ENCODE measurements at places on chromosomes 7 and 10. TPM values are rescaled to one million over a fixed set of nuclear protein-coding genes. Genes with fewer than 3 reads are reported as not detected.

GRCh38 chr7:130419658-130420057 is 21.2 kb downstream of the CEP41 start:
- DNase-seq: no peak

DNA sequence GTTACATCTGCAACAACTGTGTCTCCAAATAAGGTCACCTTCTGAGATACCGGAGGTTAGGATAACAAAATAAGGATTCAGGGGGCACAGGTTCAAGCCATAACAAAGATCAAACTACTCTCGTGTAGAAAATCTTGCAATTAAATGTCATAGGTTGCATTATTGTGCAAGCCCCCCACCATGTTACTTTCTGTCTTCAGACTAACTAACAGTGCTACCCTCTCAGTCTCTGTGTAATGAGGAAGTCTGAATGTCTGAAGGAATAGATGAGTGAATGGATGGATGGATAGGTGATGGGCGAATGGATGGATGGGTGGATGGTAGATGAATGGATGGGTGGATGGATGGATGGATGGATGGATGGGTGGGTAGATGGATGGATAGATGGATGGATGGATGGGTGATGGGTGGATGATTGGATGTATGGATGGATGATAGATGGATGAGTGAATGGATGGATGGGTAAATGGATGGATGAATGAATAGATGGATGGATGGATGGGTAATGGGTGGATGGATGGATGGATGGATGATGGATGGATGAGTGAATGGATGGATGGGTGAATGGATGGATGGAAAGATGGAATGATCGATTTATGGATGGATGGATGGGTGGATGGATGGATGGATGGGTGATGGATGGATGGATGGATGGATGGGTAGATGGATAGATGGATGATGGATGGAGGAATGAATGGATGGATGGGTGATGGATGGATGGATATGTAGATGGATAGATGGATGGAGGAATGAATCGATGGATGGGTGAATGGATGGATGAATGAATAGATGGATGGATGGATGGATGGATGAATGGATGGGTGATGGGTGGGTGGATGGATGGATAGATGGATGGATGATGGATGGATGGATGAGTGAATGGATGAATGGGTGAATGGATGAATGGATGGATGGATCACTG is 557.3 kb upstream of the FOXK1 start:
- DNase-seq: no peak

- no peak for DNase-seq
Observed at GRCh38 chr10:54620352-54620751, 180.7 kb downstream of the PCDH15 start.

DNA sequence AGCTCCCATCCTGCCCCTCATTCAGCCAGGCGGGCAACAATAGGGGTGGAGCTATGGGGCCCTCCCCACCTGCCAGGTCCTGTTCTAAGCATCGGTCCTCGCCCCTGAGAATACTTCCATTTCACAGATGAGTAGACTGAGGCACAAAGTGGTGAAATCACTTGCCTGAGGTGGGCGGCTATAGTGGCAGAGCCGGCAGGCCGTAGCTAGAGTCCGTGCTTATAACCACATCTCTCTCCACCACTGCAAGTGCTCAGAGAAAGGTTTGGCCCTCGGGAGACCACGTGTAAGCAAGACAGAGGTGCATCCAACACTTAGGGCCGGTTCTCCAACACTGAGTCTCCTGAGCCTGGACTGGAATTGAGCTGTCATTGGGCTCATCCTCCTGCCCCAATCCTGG is 145.8 kb upstream of the UNC5B start:
- no peak for DNase-seq

DNA sequence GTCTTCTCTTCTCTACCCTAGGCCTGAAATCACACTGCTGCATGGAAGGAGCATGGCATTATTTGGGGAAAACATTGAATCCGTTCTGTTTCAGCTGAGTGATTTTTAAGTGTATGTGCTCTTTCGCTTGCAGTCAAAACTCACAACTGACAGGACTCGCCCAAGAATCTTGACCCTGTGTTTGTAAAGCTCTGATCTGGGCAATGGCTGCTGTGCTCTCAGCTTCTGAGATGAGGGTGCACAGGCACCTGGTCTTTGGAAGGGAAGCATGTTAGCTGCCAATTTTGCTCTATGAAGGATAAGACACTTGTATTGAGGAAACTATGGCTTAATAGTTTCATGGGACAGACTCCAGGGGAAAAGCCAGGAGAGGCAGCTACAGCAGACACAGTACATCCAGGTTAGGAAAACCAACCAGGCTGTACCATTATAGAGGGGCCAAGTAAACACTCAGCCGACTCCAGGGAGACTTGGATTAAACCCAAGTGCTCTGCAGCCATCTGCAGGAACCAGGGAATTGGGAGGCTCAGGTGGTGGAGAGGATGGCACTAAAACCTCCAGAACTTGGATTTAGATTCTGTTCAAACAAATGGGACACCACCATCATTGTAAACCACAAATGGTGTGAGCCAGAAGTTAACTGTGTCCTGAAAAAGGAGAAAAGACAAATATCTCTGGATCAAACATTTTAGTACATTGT is 43.3 kb downstream of the LYZL1 start:
- no peak for DNase-seq

GRCh38 chr7:142468871-142469665 is 211.2 kb upstream of the PRSS58 start:
- DNase-seq: no peak

DNA sequence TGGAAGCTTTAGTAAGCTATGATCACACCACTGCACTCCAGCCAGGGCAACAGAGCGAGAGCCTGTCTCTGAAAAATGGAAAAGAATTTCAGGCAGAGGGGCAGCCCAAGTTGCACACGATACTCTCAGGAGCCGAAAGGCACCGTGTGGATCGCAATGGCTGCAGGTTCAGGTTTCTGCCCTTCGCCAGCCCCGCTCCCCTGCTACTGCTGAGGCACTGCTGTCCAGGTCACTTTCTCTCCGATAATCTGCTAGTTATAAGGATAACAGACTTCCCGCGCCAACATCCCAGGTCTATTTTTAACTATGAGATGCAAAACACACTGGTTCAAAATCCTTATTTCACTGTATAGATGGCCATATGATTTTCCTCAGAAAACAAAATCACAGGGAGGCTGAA is 11.1 kb downstream of the BEND7 start:
- DNase-seq: no peak

- DNase-seq: peak; percentile 89
Observed at GRCh38 chr10:112375721-112376395, 1.9 kb downstream of the ACSL5 start.

DNA sequence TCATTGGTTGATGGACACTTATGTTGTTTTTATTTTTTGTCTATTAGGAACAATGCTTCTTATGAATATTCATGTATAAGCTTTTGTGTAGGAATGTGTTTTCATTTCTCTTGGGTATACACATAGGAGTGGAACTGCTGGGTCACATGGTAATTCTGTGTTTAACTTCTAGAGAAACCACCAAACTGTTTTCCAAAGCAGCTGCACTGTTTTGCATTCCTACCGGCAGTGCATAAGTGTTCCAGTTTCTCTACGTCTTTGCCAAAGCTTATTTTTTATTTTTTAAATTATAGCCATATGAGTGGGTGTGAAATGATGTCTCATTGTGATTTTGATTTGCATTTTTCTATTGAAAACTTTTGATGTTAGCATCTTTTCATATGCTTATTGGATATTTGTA is 51.3 kb downstream of the ADK start:
- no peak for DNase-seq

- no peak for DNase-seq
Observed at GRCh38 chr7:48048113-48048512, 12.8 kb downstream of the C7orf57 start.

GRCh38 chr7:44580945-44581878 is 819 bp downstream of the TMED4 start:
- DNase-seq: no peak

DNA sequence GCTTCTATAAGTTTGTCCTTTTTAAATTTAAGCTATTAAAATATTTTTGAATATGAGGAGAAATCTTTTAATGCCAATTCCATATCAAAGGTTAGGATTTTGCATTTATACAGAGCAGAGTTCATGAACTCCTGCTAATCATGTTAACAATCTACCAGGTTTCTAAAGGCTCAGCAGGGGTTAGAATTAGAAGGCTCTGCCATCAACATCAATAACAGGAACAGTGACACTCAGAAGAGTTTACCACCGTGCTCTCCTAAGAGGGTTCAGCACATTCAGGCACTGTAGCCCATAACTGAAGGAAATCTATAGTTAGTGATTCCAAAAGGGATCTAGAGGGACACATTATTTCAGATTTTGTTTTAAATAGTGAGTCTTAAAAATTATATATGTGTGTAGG is 100.1 kb downstream of the HOXA1 start:
- no peak for DNase-seq

DNA sequence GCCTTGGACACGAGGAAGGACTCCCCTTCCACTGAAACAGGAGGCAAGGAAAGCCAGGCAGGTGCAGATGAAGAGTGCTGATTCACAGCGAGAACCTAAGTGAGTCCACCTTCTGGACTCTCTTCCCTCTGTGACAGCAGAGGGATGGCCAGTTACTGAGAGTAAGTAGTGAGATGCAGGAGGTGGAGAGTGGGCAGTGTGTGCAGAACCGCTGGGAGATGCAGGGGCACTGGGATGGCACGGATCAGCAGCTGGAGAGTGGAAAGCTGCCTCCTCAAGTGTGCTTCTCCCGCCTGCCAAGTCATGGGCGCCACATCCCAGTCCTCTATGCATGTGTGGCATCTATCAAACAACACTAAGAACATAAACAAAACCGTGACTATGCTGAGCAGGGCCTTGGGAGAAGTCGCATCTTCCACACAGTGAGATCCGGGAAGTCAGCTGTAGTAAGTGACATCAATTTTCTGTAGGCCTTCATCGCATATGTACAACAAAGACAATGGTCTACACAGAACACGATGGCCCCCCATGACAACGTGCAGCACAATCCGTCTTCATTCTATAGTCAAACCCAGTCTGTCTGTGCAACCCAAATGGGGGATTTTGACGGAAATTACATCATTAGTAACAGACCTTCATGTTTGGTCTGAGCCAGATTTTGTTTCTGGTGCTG is 217.4 kb upstream of the KLF14 start:
- DNase-seq: no peak

DNA sequence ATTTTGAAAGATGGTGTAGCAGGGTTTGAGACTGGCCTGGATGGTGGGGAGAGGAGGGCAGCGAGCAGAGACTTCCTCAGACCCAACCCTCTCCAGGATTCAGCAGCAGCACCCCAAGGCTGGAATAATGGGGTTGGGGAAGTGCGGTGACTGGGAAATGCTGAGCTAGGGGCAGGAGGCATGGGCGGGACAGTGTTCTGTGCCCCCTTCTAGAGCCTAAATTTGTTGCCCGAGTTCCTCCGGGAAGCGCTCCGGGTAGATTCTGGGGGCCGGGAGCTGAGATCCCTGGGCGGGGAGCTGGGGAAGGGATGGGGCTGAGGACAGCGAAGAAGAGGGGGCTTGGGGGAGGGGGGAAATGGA is at the start of gene CHAT:
Gene CHAT (plus strand): TSS at position 156 of the 360 bp plus-strand sequence. CDS start 153 bp downstream, at position 309.
- DNase-seq: peak; percentile 47

DNA sequence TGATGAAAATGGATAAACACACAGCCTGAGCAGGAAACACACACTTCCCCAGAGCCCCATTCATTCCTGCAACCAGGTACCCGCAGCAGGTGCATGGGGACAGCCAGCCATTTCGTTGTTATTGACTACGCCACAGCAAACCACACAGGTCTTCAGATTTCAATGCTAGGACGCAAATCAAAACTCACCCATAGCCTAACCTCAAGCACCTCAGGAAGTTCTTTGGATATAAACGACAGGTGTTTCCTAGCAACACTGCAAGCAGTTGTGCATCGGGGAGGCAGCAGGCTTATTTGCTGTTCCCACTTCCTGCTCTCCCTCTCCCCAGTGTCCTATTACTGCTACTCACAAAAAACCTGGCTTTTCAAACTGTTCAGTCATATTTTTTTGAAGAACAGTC is 176.5 kb upstream of the FRMD4A start:
- no peak for DNase-seq

- DNase-seq: no peak
Observed at GRCh38 chr7:81819861-81820260, 50.0 kb upstream of the HGF start.

GRCh38 chr10:3460420-3461128 is 288.0 kb upstream of the PITRM1 start:
- DNase-seq: no peak

- no peak for DNase-seq
Observed at GRCh38 chr10:123156078-123156477, 1.9 kb downstream of the BUB3 start.

DNA sequence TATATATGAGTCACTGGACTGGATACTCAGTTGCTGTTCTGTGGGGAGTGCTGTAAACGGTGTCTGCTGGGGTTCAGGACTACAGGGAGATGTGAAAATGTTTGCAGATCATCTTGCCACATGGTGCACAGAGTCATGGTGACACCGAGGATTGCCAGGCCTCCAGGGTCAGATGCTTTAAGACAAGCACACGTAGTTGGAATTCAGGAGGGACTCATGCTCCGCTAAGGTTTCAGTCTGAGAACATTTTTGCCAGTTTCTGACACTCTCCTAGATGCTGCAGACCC is 211.3 kb downstream of the CXCL12 start:
- no peak for DNase-seq

GRCh38 chr10:125621052-125621451 is 61.9 kb downstream of the TEX36 start:
- DNase-seq: no peak

DNA sequence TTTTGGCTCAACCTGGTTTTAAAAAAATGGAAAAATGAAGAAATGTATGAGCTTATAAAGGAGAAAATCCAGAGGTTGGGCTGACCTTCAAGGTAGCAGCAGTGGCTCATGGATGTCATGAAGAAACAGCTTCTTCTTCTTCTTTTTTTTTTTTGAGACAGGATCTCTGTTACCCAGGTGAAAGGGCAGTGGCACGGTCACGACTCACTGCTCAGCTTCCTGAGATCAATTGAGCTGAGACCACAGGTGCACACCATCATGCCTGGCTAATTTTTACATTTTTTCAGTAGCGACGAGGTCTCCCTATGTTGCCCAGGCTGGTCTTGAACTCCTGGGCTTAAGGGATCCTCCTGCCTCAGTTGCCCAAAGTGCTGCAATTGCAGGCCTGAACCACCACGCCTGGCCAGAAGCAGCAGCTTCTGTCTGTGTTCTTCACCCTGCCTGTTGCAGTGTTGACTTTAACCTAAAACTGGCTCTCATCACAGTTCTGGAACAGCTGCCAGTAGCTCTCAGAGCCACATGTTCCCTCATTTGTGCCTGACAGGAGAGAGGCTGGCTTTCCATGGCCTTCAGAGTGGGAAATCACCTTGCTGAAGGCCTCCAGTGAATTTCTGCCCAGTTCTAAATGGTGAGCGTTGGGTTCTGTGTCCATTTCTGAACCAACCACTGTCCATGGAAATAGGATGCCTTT is 117.7 kb downstream of the PFKFB3 start:
- peak; percentile 81 for DNase-seq

- DNase-seq: no peak
Observed at GRCh38 chr7:12458520-12459131, 55.0 kb upstream of the VWDE start.

ADAM12 gene
- 1.4 TPM for total RNA-seq

HELLS gene
- 38.7 TPM for total RNA-seq

UCMA gene
- not detected for total RNA-seq

LHFPL3 gene
- not detected for total RNA-seq

ATOH7 gene
- not detected for total RNA-seq

Measured in spleen (tissue), 13 donors.